ENCODE measurements at places on chromosomes 1 and 21. TPM values are rescaled to one million over a fixed set of nuclear protein-coding genes. Genes with fewer than 3 reads are reported as not detected.
A peak's percentile ranks its signal among the peaks of the same experiment; 100 is the strongest.

GRCh38 chr1:157766792-157767191 lies 10.1 kb downstream of the FCRL2 start:
- no peak overlapping the region for H3K4me3 ChIP-seq
- no peaks in the 10 kb centered on the region for H3K27me3 ChIP-seq
- no peaks in the 10 kb centered on the region for H3K4me1 ChIP-seq
- DNase-seq = no peak
- no peaks in the 10 kb centered on the region for H3K36me3 ChIP-seq

GRCh38 chr1:117092594-117092993 lies 29.0 kb downstream of the TRIM45 start:
- no peaks in the 10 kb centered on the region for H3K4me1 ChIP-seq
- DNase-seq = no peak
- peak overlapping the region; percentile 6 for H3K27ac ChIP-seq
- no peaks in the 10 kb centered on the region for H3K27me3 ChIP-seq
- H3K4me3 ChIP-seq = no peak overlapping the region
- peaks cover 9% of the 10 kb centered on the region for H3K36me3 ChIP-seq

DNA sequence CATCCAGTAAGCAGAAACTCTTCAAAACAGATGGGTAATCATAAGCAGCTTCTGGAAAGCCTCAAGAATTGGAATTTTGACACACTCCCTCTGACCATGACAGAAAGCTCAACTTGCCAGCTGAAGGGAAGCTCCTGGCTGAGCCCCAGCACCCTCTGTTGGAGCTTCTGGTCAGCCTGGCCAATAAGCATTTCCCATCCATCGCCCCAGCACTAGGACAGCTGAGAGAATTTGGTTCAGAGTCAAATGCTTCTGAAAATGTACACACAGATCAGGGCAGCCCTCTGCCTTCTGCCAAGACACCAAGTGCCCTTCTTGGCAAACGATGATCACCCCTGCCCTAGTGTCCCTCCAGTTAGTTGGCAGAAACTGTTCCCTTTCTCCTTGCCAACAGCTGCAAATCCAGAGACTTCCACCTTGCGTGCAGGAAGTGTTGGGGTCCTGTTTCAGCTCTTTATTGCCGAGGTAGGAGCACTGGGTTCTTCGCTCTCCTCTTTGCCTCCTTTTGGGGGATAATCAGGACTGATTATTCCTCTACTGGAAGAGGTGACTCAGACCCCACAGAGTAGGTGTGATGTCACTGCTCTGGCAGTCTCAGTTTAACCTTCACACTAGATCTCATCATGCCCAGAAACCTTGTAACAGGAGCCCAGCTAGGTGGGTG lies 11.9 kb downstream of the PIGV start:
- peak overlapping the region; percentile 81 for H3K27ac ChIP-seq
- peak; percentile 69 for DNase-seq
- H3K4me1 ChIP-seq = peaks cover 52% of the 10 kb centered on the region
- H3K36me3 ChIP-seq = peaks cover 6% of the 10 kb centered on the region
- no peaks in the 10 kb centered on the region for H3K27me3 ChIP-seq

DNA sequence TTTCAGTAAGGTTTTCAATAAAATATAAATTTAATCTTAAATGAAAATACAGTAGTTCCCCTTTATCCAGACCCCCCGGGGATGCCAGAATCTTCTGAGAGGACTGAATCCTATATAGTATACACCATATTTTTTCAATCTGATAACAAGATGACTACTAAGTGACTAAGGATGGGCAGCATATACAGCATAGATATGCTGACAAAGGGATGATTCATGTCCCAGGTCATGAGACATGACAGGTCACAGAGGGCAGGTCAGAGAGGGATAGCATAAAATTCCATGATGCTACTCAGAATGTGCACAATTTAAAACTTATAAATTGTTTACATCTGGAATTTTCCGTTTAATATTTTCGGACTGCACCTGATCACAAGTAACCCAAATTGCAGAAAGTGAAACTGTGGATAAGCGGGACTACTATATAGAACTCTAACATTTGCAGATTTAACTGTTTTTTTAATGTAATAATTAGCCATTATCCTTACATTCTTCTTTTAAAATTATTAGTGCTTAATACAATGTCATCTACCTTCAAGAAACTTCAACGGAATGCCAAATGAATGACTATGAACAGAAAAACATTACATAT lies 48.8 kb downstream of the LRRC40 start:
- DNase-seq = no peak
- no peaks in the 10 kb centered on the region for H3K27me3 ChIP-seq
- H3K27ac ChIP-seq = no peak overlapping the region
- H3K4me1 ChIP-seq = no peaks in the 10 kb centered on the region
- H3K36me3 ChIP-seq = peaks cover 16% of the 10 kb centered on the region
- H3K4me3 ChIP-seq = no peak overlapping the region

PI4KB gene
- 17.4 TPM for polyA plus RNA-seq

TFF2 gene
- polyA plus RNA-seq = not detected

OR2M5 gene
- polyA plus RNA-seq = not detected

MIXL1 gene
- 0.06 TPM for polyA plus RNA-seq

KANK4 gene
- 0.08 TPM for polyA plus RNA-seq

RGS18 gene
- polyA plus RNA-seq = 0.42 TPM
